ENCODE measurements at places on chromosomes 2 and 18.

GRCh38 chr2:160666154-160667060, 172.8 kb upstream of the RBMS1 start:
- DNase-seq, result peak; percentile 94

DNA sequence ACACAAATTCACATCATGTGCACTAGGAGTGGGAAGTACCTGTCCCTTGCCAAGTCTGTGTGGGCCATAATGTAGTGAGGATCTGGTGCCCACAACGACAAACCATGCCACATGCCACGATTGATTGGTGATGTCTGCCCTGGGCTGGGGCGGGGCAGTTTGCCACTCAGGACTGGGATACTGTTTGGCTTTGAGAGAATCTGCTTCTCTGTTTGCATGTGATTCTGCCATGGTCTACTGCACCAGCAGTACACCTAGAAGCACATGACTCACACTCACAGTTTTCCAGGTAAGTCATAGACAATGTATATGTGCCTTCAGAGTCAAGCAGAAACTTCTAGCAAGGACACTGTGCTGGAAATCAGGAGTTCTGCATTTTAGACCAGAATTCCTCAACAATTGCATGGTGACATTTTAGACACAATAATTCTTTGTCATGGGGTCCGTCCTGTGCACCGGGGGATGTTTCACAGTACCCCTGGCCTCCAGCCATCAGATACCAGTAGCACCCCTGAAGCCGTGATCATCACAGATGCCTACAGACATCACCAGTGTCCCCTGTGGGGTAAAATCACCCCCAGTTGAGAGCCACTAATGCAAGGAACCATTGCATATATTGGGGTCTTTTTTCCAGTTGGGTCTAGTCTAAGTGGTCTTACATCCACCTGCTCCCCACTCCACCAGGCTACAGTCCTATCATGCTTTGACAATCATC, 278.3 kb downstream of the EIPR1 start:
- DNase-seq, result no peak

DNA sequence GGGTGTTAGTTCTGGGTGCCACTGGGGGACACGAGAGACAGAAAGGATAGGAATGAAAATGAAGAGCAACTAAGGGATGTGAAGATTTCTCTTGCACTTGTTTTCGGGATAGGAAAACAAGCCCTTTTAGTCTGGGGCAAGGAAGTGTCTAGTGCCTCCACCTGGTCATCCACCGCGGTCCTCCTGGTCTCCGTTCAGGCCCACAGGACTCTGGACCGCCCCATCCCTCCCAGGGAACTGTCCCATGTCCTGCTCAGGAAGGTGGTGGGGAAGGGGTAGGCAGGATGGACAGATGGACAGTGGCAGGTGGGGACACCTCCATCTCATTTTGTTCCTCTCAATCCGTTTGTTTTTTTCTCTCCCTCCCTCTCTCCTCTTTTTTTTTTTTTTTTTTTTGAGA, 45.9 kb downstream of the AGAP1 start:
- DNase-seq, result no peak

GRCh38 chr18:59834267-59834666, 65.5 kb upstream of the PMAIP1 start:
- no peak for DNase-seq

- no peak for DNase-seq
Measured at GRCh38 chr18:8176109-8176508, 433.1 kb upstream of the RAB12 start.

DNA sequence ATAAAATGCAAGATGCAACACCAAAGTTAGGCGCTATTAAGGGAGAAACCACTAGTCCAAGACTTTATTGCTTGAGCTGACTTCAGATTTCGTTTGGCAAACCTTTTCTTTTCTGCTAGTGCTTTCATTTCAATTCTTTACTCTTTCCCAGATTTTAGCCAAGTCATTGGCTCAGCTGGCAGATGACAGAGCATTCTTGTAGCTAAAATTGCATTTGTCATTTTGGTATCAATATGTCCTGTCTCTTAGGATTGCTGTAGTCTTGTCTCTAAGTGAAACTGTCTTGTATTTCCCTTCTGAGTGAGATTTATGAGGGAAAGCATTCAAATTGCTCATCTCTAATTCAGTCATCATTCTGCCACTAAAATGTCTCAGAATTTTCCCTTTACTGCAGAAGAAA, 335.1 kb downstream of the METTL4 start:
- no peak for DNase-seq

- DNase-seq, result no peak
Measured at GRCh38 chr18:32393407-32393806, 77.3 kb downstream of the GAREM1 start.

DNA sequence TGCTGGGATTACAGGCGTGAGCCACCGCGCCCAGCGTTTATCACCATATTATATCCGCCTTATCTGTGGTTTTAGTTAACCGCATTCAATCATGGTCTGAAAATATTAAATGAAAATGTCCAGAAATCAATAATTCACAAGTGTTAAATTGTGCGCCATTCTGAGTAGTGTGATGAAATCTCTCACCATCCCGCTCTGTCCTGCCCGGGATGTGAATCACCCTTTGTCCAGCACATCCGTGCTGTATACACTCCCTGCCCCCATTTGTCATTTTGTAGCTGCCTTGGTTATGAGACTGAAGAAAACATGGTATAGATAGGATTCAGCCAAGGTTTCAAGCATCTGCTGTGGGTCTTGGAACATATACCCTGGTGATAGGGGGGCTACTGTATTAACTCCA, 70.7 kb downstream of the TIMM21 start:
- no peak for DNase-seq

- no peak for DNase-seq
Measured at GRCh38 chr2:177970670-177971454, 101.7 kb downstream of the PDE11A start.

DNA sequence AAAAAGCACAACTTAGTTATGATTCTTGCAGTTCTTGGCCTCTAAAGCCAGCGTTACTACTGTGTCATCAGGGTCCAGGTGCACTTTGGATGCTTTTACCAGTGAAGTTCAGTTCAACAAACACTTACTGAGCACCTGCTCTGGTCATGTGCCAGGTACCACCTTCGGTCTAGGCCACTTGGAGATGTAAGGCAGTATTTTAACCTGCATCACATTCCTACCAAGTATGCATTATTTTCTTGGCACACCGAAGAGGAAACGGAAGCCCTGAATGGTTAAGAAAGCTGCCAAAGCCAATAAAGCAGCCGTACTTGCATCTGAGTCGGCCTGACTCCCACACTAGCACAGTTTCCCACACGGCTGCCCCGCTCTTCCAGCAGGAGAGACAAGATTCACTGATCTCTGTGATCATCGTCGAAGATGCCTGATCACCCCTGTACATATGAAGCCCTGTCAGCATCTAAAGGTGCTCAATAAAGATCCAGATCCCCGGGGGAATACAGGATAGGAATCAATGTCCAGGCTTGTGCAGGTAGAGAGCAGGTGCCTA, 427.1 kb downstream of the EIPR1 start:
- no peak for DNase-seq

DNA sequence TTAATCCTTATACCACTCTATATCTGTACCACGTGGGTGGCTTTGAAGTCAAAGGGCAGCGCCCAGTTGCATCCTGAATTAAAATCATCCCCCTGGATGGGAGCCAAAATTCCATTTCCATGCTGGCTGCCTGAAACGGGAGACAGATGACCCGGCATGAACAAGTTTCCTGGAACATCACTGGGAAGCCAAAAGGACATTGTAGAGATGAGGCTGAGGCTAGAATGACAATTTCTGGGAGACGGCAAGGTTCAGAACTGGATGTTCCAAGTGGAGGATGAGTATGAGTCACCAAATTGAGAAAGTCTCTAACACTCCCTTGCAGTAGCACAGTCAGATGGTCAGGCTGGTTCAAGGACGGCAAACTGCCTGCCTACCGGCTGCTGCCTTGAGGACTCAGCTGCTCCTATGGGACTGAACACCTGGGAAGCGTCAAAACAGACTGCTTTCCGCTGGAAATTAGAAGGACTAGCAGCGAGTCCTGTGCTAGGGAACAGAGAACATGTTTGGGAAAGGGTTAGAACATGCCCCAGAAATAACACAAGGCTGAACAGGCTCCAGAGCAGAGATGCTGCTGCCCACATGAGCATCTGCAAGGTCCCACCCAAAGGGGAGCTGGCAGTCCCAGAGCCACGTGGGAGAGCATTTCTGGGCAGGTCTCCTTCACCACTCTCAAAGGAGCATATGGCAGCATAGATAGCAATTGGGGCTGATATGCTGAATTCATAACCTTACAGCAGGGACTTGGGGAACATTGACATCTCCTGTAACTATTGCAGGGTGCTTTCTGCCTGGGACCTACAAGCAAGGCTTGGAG, 32.0 kb downstream of the YPEL5 start:
- no peak for DNase-seq

- no peak for DNase-seq
Measured at GRCh38 chr18:27667064-27667463, 482.0 kb upstream of the CHST9 start.

DNA sequence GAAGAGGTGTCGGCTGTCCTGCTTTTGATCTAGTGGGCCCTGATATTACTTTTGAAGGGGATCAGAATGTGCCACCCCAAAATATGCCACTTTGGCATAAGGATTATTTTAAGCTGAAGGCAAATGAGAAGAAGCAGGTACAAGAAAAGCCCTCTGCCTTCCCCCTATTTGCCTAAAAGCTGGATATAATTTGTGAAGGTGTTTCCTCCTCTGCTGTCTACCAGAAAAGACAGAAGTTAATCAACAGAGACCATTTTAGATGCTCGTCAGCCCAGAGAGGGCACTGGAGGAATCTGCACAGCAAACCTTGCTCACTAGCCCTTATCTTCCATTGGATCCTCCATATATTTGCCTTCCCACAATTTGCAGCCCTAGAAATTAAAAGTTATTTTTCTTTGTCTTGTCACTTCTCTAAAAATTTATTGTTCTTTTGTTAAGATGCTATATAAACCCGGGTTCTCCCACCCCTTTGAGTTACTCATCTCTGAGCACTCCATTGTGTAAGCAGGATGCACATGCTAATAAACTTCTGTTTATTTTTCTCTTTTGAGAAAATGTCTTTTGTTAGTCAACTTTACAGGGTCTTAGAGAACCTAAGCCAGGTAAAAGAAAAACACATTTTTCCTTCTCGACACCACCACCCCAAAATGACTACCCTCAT, 163.2 kb upstream of the SLC1A4 start:
- no peak for DNase-seq

- no peak for DNase-seq
Measured at GRCh38 chr18:9810299-9810698, 75.5 kb upstream of the TXNDC2 start.

GRCh38 chr18:8765783-8766463, 60.6 kb downstream of the MTCL1 start:
- no peak for DNase-seq

GRCh38 chr2:239697399-239698164, 296.8 kb upstream of the HDAC4 start:
- DNase-seq, result no peak

- no peak for DNase-seq
Measured at GRCh38 chr2:47309472-47309951, 93.4 kb upstream of the MSH2 start.

DNA sequence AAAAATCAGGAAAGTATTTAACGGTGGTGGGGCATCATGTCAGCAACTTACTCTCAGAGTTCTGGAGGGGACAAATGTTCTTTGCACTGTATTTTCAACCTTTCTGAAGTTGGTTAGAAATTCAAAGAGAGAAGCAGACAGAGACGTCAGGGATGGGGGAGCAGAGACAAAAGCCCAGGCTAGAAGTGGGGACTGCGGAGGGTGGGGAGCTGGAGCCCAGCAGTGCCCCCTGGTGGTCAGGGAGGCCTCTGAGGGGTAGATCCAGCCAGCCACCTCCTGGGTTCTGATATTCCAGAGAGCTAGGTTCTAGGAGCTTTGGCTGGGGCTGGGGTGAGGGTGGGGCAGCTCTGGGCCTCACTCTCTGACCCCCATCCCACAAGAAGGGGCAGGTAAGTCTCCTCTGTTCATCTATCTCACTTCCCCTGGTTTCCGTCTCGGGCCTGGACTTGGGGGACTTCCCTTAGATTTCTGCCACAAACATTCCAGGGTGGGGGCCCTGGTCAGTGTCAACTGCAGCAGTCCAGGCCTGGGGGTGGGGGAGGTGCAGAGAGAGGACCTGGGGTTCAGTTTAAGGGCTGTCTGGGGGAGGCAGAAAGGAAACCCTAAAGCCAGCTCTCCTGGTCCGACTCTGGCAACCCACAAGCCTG, 8.9 kb downstream of the TNS1 start:
- DNase-seq, result no peak

DNA sequence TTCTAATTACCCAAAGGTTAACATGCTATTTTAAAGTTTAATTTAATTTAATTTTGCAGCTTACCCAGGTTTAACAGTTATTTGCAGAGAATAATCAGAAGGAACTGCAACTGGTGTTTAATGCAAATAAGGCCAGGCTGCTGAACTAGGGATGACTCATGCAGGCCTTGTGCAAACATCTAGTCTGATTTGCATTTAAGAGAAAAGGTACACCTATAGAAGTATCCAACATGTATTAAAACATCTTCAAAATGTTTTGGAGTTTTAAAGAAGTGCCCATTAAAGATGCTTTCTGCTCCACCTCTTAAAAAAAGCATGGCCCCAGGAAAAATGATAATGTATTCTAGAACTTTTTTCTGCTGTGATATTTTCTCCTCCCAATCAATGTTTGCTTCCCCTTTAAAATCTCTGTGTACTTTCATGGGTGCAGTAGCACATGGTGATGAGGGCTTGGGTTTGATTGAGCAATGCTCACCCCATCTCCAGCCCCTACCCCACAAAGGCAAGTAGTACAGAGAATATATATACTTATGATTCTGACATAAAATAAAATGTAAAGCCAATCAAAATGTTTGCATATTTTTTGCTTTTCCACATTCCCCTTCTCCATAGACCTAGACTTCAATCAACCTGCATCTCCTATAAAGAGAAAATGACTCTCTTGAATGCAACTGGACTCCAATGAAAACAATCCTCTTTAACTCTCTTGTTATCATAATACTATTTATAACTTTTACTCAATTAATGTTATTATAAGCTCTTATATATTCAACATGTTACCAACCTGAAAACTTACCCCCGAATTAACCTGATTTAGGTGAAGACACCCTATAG, 54.1 kb downstream of the ATP8B1 start:
- no peak for DNase-seq

- no peak for DNase-seq
Measured at GRCh38 chr2:23041443-23041842, 343.5 kb upstream of the KLHL29 start.

- no peak for DNase-seq
Measured at GRCh38 chr2:181680937-181681811, 857 bp upstream of the NEUROD1 start.

GRCh38 chr2:45218931-45219339, 209.7 kb upstream of the SIX2 start:
- DNase-seq, result no peak

DNA sequence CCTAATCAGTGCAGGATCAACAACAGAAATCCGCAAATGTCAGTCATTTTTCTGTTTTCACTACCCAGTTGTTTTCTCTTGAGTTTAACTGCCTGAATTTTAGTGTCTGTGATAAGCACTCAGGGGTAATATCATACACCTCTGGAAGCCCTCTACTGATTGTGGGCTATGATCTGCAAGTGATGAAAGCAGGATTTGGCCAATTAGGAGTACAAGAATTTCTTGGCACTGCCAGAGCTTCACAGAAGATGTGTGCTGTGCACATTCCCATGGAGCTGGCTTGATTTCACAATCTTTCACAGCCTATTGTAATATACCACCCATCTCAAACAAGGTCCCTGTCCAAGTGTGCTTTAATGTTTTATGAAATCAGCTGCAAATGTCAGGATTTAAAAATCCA, 27.3 kb upstream of the TDRD15 start:
- DNase-seq, result no peak
